SHP77 (cell line): ENCODE measurements at places on chromosomes 6 and 20.

DNA sequence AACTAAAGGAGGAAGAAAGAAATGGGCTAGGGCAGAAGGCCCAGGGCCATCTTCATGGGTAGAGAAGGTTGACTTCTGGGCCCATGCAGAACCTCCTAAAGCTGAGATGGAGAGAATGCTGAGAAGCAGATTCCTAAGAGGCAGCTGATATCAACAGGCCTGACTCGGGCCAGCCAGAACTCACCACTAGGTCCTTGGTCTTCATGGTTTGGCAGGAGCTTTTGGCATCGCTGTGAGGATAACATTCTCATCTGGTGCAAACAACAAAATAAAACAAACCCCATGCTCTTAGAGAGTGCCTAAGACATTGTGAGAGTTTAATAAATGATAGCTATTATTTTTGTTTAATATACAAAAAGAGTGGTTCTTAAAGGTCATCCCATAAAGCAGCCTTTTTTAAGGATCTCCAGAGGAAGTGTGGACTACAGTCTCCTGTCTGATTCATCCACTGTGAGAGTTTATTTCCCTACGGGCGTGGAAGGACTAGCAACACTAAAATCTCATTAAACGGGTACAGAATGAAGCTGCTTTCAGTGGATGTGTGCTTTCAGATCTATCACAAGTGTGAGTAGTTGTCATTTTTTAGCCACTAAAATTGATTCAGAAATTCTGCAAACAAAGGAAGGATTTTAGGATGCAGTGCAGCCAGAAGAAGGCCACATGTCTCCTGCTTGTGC is 160.0 kb downstream of the PLCB4 start:
- DNase-seq: no peak

DNA sequence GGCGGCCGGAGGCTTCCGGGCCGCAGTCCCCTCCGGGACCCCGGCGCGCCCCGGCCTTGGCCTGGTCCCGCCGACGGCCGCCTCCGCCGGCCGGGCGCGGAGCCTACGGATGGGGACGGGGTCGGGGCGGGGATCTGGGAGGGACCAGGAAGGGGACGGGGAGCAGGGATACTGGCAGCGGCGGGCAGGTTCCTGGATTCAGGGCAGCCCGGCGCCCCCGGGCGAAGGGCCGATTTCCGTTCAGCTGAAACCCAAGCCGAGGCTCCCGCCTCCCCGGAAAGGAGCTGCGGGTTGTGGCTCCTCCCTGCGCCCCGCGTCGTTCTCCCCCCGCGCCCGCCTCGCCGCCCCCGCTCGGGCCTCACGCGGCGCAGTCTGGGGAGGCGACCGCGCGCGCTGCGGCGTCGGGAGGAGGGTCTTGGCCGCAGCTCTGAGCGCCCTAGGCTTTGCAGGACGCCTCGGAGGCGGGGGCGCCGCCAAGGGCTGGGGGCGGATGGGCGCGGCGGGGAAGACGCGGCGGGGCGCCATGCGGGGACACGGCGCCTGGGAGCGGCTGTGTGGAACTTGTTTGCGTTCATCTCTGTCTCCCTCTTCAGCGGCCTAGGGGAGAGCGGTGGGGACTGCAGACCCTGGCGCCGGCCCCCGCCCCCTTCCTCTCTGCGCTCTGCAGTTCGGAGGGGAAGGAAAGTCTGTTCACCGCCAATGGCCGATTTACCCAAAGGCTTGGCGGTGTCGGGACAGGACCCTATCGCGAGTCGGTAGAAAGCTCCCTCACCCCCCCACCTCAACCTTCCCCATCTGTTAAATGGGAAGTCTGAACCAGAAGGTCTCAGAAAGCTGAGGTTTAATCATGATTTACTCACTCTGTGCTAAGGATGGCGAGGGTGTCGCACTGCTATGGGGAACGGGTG is 22.7 kb upstream of the TMEM181 start:
- DNase-seq: peak; percentile 81

- no peak for DNase-seq
Measured at GRCh38 chr20:51562332-51563173, 20.0 kb upstream of the NFATC2 start.

GRCh38 chr20:40494248-40494647 is 194.8 kb downstream of the MAFB start:
- DNase-seq: no peak

DNA sequence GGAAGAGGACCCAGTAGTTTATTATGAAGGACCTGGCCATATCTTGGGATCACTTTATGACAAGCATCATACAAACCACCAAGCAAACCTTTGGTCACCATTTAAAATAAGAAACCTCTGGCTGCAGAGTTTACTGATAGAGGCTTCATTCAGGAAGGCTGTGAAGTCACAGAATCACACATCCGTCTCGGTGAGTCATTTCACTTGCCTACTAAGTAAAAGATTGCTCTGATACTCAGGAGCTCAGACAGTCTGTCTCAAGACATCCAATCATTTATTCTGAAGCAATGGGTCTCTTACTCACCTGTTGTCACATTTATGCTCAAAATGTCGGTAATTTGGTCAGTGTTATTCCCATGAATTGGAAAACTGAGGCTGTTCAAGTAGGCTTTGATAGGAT is 33.7 kb downstream of the ADGRF5 start:
- no peak for DNase-seq

DNA sequence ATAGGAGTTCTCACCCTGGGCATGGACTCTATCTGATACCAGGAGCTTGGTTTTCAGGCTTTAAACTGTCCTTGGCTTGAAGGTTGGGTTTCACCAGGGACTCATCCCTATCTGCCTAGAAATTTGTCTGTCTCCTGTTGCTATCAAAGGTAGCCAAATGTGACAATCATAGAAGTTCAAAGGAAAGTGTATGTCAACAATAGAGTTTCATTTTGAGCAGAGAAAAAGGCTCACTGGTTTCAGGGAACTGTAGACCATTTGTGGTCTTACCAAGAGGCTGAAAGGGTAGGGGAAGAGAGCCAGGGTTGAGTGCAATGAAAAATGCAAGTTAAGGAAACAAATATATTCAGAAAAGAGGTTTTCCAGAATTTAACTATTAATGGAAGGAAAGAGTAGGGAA is 966.8 kb upstream of the CITED2 start:
- no peak for DNase-seq

DNA sequence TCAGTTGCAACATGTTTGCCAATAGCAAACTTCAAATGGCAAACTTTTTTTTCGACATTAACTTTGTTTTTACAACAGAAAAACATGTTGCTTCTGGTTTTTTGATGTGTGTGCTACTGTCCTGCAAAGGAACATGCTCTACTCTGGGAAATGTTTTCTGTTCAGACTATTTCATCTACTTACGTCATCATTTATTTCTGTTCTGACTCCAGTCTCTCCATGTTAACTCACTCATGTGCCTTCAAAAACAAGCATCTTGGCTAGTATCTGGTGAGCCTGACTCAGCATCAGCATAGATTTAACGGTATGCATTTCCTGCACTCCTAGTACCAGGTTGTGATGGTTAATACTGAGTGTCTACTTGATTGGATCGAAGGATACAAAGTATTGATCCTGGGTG is 36.1 kb upstream of the MAP7 start:
- no peak for DNase-seq

GRCh38 chr6:24838081-24838480 is 39.4 kb upstream of the ARMH2 start:
- DNase-seq: no peak

DNA sequence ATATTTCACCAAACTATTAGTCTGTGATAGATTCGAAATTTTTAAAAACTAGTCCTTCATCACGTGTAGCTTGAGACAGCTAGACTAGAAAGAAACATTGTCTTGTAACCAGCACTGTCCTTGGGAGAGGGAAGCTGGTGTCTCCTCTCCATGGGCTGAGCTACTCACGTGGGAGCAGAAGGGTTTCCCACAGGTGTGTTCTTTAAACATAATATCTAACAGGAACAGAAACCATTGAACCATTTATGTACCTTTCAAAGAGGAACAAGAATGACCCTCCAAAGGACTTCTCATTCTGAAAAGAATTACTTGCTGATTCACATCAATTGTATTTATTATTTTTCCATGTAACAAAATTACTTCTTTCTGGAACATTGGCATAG is 72.4 kb upstream of the SYNJ2 start:
- no peak for DNase-seq

DNA sequence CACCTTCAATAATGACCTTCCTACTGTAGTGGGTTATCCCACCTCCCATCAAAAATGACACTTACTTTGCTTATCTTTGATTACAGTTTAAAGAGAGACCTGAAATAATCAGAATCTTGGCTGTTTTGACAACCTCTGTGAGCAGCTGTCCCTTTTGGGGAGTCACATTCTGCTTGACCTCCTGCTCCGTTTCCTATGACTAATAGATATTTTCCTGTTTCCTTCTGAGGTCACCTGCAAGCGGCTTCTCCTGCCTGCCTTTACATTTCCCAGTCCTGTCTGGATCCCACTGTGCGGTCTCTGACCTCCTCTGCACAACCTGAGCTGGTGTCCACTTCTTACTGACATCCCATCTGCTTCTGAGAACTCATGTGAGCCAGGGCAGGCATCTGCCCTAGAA is 54.2 kb downstream of the TRAM2 start:
- DNase-seq: no peak

- no peak for DNase-seq
Measured at GRCh38 chr6:157029980-157030690, 253.0 kb downstream of the ARID1B start.

DNA sequence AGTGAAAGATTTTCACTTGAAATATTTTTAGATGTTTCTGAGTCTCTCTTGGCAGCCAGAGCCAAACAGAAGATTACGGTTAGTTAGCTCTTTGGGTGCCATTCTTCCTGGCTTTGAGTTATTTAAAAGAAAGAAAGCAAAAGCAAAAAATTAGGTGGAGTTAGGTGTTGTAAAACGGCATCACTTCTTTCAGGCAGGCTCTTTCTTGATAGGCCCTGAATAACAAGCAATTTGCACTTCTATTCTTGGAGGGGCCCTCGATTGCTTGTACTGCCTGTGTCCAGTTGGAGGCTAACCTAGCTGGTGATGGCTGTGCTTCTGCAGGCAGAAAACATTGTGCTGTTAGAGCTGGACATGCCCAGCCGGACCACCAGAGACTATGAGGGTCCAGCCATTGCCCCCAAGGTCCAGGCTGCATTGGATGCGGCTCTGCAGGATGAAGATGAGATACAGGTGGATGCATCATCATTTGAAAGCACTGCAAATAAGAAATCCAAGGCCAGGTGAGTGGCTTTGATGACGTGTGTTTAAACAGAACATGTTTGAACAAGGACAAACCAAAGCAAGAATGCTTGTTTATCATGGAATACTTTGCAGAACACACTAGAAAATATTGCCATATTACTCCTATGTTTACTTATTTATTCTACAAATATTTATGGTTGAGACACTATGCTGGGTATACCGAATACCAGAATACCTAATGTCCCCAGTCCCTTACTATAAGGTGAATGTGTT is 28.1 kb upstream of the ASXL1 start:
- peak; percentile 15 for DNase-seq

DNA sequence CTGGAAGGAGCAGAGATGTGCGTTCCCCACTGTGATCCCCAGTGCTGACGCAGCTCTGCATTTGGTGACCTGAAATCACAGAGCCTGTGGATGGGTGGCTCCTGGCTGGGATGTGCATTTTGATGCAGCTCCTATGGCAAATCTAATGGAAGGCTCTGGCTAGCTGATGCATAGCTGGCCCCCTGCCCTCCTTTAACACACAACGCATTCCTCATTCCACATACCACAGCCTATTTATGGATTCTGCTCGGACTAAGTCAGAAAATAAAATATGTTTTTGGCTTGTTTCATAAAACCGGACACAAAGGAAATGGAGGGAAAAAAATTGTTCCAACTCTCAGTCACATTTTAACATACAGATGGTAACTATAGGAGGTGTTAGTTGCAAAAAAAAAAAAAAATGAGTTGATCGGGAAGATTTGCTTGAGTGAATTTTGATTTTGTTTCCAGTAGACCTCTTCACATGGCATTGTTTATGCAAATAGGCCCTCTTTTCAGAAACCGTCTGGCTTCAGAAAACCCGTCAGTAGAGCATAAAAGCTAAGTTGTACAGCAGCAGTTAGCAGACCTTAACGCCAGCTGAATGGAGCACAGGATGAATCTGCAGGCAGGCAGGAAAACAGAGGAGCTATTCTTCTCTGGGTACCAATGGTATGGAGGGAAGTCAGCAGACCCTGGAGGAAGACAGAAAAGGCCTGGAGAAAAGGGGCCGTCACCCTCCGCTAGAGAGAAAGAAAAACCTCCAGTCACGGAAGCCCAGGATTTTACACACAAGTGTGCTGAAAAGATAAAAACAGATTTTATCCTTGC is 215.4 kb downstream of the HDGFL1 start:
- DNase-seq: no peak

DNA sequence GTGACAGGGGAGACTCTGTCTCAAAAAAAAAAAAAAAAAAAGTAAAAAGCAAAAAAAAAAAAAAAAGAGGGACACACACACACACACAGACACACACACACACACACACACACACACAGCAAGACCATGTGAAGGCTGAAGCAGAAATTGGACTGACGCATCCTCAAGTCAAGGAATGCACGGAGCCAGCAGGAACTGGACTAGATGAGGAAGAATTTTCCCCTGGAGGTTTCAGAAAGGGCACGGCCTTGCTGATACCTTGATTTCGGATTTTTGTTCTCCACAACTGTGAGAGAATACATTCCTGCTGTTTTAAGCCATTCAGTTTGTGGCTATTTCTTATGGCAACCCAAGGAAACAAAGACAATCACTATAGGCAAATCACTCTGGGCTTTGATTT is 176.9 kb upstream of the SALL4 start:
- no peak for DNase-seq
